ENCODE measurements at places on chromosomes 6 and 20.

DNA sequence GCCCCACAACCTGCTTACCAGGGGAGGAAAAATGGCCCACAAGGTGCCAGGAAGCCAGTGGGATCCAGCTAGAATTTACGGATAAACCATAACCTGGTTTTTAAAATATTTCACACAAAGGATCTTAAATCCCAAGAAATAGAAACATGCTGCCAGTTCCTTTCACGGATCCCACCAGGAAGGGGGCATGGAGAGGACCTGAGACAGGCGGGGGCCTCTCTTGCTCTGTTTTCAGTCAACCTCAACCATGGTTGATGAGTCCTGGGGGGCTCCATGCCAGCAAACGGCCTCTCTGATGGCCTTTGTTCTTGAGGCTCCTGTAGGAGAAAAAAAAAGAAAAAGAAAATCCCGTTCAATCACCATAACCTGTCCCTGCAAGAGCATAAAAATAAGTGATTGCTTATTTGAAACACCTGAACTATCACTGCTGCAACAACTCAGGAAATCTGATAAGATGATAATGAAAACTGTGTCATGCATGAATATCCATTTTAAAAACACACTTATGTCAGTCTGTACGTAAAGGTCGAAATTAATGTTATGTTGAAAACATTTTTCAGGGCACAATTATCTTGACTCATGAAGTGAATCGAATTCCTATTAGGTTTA, 125.8 kb upstream of the CST7 start:
- no peak for DNase-seq

DNA sequence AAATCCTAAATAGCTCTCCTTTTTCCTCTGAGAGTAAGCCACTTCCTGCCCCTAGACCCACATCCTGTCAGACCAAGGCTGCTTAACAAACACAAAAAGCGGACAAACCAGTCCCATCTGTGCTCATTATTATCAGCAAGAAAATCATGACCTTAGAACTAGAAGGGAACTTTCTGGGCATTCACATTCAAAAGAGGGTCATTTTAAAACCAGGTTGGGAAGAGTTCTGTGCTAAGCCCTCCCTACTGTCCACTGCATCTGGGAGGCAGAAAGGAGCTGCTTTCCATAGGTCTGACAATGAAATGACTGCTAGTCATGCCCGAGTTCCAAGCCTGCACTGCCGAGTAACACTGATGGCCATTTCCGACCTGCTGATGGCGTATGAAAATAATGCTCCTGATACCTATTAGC, 15.4 kb downstream of the EZR start:
- no peak for DNase-seq

DNA sequence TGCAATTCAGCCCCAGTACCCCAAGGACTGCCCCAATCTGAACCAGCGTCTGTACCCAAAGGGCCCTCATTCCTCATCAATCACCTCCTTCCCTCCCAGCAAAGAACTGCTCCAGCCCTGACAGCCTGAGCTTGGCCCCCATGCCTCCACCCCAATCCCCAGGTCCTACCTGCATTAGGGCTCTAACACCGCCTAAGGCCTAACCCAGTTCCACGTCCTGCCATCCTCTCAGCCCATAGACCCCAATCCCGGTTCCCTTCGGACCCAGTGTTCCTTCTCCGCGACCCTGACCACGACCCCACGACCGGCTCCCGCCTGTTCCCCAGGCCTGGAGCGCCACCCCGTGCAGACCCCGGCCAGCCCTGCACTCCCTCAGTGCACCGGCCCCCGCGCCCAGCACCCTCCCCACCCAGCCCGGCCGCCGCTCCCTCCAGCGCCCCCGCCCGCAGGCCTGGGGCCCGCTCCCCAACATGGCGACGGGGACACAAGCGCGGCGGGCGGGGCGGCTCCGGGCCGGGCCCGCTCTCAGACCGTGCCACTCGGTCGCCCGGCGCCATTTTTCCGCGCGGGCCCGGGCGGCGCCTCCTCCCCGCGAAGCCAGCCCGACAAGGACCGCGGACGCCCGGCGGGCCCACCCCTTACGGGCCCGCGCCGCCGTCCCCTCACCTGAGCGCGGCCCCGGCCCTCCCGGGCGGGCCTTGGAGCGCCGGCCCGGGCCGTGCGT, 483 bp downstream of the NCOA6 start:
- no peak for DNase-seq

DNA sequence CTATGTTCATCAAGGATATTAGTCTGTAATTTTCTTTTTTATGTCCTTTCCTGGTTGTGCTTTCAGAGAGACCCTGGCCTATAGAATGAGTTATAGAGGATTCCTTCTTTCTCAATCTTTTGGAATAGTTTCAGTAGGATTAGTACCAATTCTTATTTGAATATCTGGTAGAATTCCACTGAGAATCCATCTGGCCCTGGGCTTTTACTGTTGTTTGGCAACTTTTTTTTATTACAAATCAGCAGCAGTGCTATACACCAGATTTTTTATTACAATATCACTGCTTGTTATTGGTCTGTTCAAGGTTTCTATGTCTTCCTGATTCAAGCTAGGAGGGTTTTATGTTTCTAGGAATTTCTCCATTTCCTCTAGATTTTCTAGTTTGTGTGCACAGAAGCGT, 50.0 kb upstream of the NRSN1 start:
- no peak for DNase-seq

- DNase-seq: no peak
Measured at GRCh38 chr6:99241905-99242534, 107.5 kb downstream of the FAXC start.

DNA sequence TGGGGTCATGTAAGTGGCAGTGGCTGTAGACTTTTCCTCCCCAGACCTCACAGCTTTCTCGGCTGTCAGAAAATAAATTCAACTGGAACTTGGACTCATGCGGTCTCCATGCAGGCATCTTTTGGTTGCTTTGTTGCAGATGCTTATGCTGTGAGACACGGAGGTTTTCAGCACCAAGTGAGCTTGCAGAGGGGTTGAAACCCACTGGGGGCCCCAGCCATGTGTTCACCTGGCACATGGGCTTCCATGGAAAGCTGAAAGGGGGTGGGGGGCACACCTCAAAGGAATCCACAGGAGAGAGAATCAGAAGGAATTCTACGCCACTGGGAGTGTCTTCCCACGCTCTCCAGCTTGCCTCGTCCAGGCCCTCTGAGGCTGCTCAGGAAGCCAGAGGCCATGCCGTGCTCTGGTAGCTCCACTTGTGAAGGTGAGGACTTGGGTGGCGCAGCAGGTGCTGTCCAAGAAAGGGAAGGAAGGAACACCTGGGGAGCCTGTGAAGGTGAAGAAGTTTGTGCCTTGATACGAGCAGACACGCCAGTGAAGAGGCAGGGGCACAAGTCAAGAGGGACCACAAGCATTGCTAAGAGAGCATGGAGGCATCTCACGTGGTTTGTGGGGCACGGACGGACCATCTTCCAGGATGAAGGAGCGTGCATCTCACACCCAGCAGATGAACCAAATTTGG, 134.3 kb upstream of the PMEPA1 start:
- DNase-seq: no peak

DNA sequence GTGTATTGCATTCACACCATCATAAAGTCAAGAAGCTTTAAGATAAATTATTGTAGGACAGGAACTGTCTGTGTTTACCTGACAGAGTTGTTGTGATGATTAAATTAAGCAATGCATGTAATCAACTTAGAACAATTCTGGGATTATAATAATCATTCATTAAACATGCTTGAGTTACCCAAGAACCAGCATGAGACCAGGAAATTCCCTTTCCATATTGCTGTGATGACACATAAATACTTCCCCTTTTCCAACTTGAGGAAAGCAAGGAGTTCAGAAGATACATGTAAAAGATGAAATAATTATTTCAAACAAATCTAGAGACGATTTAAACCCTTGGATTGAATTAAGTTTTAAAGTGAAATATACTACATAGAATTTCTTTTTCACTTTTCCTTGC, 404.4 kb downstream of the GJA1 start:
- DNase-seq: no peak

DNA sequence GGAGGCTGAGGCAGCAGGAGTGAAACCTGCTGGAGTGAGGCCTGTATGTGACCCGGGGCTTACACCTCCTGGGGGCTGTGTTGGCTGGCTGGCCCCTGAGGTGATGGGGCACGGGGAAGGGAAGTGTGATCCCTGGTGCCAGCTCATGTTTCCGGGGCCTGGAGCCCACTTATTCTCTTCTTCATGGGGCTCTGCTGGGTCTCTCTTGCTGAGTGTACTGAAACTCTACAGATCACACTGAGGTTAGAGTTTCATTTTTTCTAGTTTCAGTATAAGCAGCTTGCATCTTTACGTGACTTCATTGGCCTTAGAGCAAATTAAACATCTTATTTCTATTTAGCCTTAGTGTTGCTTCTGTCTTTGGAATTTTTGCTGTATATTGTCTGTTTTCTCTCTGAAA, 96.2 kb downstream of the ANKS1A start:
- no peak for DNase-seq

DNA sequence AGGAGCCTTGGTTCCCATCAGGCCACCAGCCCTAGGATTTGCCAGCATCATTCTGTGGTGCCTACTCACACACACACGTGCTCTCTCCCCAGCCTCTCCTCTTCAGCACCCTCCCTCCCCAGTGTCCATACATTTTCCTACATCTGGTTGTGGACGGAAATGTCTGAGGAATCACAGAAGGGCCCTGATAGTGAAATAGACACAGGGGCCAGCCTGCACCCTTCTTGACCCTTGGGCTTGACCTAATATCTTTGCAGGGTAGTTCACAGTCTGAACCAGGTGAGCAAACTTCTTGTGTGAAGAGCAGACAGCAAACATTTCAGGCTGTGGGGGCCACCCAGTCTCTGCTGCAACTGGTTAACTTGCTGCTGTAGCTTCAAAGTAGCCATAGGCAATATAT, 108.5 kb upstream of the NXT1 start:
- no peak for DNase-seq

DNA sequence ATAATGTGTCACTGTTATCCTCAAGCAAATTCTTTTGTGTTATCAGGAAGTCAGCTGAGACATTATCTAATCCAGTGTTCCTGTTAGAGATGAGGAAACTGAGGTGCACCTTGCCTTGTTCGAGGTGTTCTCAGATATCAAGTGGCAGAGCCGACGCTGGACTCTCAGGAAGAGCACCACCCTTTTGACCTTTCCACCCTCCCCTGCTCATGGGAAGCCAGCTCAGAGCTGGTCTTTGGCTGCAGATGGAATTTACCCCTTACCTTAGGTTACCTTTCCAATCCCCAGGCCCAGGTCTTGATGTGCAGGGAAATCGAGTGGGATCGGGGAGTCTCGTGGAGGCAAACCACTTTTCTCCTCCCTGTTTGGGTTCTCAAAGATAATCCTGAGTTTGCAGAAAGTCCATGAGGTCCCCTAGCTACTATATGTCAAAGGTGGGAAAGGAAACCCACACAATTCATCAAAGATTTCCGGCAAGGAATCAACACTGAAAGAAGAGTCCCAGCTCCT, 62.9 kb upstream of the PIM1 start:
- DNase-seq: no peak

DNA sequence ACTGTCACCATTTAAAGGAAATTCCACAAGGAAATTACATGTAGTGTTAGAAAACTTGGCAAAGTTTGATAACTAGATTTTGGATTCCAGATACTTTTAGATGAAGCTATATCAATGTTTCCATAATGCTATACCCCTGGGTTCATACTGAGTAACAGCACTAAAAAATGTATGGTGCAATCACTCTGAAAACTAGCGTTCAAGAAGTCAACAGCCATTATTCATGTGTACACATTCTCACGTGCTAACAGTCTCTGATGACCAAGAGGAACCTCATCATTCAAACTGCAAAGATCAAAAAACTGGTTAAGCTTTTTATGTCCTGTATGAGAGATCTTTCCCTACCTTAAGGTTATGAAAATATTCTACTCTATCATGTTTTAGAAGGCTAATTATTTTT, 197.6 kb downstream of the GMDS start:
- DNase-seq: peak; percentile 15

DNA sequence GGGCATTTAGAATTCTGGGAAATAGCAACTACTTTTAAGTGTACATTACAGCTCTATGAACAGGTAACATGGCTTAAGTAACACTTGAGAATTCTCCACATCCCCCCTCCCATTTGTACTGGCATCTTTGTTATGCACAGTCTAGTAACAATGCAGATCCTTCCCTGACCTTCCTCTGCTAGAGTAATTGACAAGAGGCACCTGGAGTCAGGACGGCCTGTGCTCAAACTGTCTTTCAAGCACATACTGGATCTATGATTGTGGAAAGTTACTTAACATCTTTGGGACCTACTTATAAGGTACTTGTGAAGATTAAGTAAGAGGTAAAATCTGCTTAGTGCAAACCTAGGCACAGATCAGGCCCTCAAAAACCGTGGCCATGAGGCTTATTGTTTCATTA, 21.9 kb upstream of the GSTA3 start:
- DNase-seq: no peak

DNA sequence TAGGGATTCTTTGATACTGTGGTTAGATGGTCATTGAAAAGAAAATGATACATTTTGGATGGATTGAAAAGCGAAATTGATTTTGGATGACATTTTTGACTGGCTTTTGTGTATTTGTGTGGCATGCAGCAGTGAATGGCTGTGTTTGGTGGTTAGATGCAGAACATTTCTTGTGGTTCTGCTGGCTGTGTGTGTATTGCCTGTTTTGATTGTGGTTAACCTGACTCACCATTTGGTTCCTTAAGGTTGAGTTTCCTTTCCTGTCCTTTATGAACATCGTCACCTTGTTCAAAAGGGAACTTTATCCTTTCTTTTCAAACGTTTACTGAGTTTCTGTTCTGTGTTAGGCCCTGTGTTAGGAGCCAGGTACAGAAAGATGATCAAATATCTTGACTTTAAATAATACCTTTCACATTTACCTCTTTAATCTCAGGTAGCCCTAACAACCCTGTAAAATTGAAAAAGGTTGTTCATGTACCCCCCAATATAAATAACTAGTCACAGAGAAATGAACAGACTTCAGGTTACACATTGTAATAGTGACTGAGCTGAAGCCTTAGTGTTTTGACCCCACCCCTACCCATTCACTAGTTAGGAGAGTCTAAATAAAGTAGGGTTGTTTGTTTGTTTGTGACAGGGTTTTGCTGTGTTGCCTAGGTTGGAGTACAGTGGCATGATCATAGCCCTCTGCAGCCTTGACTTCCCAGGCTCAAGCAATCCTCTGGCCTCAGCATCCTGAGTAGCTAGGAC, 23.8 kb downstream of the ANKS1A start:
- no peak for DNase-seq

GRCh38 chr6:170446841-170447560, 106.1 kb downstream of the PSMB1 start:
- DNase-seq: no peak

- no peak for DNase-seq
Measured at GRCh38 chr6:138405816-138406413, 1.9 kb downstream of the HEBP2 start.

DNA sequence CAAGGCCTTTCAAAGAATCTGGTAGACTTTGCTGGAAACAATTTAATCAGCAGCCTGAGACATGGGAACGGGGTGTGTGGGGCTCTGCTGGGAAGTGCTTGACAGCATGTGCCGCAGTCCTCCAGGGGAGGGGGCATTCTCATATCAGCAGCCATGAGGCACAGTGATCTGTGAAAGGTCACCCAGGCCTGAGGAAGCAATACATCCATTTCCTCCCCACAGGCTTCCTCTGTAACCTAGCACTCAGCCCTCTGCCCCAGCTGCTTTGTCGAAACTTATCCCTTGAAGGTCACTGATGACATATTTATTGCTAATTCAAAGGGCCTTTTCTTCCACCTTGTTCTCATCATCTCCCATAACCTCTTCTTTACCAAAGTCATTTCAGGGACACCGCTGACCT, 103.3 kb downstream of the TNFAIP3 start:
- no peak for DNase-seq
